Natural killer cell treated with Interleukin-12 subunit alpha and Interleukin-12 subunit beta and Interleukin-15 and Interleukin-18, amount 100 ng/mL, for 72 hours (primary cell): ENCODE measurements at places on chromosomes 1 and 21. TPM values are rescaled to one million over a fixed set of nuclear protein-coding genes. Genes with fewer than 3 reads are reported as not detected.

The VWA1 gene
- 7.7 TPM for total RNA-seq

- no peak for DNase-seq
Measured at GRCh38 chr1:169670836-169671235, 40.6 kb downstream of the SELL start.

The KPRP gene
- not detected for total RNA-seq

GRCh38 chr1:248904437-248905216 lies 1.4 kb upstream of the PGBD2 start:
- no peak for DNase-seq

The BRINP3 gene
- not detected for total RNA-seq

DNA sequence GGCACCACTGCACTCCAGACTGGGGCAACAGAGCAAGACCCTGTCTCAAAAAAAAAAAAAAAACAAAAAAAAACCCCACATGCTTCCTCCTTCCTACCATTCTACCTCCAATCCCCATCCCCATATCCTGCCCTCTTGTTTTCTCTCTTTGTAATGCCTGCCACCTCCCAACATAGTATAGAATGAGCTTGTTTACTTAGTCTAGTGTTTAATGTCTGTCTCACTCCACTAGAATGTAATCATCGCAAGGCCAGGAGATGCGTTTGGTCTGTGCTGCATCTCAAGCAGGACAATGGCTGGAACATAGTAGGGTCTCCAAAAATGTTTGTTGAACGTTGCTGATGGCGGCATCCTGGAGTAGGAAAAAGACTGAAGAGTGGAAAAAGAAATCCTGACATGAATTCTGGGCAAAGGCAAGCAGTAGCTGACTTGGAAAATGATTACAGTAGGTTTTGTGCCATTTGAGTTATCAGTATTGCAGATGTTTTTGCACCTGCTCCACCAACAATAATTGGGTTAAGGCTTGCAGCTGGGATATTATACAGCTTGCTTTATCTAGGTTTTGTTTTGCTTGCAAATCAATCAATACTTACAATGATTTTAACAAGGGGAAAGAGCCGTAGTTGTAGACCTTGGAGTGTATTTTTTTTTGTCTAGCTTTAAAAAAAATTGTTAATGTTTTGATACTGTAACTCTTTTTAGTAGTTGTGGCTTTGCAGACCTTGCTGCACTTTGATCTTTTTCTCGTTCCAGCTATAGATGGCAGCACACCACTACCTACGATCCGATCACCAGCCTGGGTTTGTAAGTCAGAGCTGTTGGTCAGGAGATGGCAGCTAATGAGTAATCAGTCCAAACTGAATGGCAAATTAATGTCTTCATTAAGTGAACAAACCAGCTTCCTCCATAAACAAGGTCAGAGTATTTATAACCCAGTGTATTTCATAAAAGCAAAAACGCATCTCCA lies 62.4 kb downstream of the BACH1 start:
- DNase-seq = no peak

GRCh38 chr1:29474274-29475244 lies 238.2 kb downstream of the PTPRU start:
- no peak for DNase-seq

DNA sequence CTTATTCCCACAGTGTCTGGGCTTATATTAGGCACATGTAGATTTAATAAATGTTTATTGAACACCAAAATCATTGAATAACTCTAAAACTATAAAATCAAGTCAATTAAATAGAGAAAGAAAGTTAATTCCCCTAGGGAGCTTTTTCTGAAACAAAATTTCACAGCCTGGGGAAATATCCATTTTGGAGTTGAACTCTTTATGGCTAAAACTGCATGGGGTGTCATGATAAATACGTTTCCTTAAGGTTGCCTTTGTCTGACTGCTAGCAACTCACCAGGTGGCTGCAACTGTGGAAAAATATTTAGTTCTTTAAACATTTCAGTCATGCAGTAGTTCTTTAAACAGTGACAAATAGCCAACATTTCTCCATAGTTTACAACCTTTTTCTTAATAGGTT lies 496.1 kb downstream of the LRRIQ3 start:
- DNase-seq = no peak

DNA sequence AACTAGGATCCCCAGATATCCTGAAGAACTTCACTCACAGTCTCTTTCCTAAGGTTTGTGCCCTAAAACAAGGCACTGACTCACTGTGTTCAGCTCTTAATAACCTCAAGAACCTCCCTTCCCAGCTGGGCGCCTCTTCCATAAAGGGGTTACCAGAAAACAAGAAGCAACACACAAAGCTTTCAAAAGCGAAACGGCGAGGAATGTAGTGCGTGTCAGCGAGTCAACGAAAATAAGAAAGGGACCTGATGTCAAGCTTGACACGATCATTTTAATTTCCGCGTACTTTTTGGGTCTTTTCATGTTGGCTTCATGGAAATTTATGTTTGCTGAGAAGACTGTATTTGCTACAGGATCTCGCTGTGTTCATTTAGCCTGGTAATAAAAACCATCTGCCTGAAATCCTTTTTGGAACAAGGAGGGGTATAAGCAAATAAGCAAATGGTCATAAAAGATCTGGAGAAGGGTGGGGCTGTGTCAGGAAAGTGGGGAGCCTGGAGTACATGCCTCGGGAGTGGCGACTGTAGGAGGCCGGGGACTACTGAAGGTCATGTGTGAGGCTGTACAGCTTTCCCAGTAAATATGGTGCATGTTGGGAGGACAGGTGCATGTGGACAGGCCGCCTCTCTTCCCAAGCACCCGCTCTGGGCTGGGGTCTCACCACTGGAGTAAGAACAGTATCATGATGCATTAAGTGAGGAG lies 11.4 kb upstream of the CLDN14 start:
- DNase-seq = no peak

The ZNF593OS gene
- total RNA-seq = not detected

- DNase-seq = no peak
Measured at GRCh38 chr1:30748098-30748698, 9.4 kb downstream of the LAPTM5 start.

GRCh38 chr1:23123528-23123927 lies 45.1 kb downstream of the LUZP1 start:
- DNase-seq = no peak

The SYNC gene
- not detected for total RNA-seq

DNA sequence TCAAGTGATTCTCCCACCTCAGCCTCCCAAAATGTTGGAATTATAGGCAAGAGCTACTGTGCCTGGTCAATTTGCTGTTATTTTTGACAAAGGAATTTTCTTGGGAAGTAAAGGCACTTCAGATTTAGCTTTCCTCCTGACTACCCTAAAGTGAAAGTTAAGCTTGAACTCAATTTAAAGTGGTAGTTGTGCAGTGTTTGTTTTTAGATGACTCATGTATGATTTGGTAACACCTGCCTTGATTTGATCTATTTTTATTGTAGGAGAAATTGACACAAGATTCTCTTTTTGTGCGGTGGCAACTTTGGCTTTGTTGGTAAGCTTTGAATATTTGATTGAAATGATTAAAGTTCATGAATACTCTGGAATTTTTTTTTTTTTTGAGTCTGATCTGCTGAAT lies 5.0 kb downstream of the RABGGTB start:
- no peak for DNase-seq

The KRTAP6-2 gene
- total RNA-seq = not detected

The SMIM11 gene
- total RNA-seq = 14.9 TPM

GRCh38 chr21:36030581-36031189 lies 29.6 kb downstream of the SETD4 start:
- DNase-seq = no peak

GRCh38 chr1:153790966-153791647 lies 15.9 kb downstream of the SLC27A3 start:
- DNase-seq = peak; percentile 81

- no peak for DNase-seq
Measured at GRCh38 chr1:62689524-62689923, 1.3 kb upstream of the DOCK7 start.

DNA sequence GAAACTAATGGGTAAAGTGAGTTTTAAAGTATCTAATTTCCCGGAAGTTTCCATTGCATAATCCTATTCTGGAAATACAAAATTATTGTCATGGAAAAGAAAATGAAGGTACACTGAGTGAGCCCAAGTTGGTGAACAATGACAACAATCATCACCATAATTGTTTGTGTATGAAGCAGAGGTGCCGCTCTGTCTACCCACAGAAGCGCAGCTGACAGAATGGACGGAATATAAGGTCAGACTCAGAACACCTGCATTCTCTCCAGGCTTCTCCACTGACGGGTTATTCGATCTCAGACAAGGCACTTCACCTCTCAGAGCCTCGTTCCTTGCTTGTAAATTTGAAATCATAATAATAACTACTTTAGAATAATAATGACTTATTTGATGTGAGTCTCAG lies 99.1 kb upstream of the NGF start:
- no peak for DNase-seq

The FMO2 gene
- total RNA-seq = not detected

DNA sequence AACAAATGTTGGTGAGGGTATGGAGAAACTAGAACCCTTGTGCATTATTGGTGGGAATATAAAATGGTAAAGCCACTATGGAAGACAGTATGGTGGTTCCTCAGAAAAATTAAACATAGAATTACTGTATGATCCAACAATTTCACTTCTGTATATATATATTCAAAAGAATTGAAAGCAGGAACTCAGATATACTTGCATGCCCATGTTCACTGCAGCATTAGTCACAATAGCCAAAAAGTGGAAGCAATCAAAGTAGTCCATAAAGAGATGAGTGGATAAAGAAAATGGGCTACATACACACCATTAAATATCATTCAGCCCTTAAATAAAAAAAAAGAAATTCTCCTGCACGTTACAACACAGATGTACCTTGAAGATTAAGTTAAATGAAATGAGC lies 34.1 kb downstream of the ABL2 start:
- no peak for DNase-seq

- no peak for DNase-seq
Measured at GRCh38 chr1:219958875-219959417, 30.6 kb upstream of the SLC30A10 start.

DNA sequence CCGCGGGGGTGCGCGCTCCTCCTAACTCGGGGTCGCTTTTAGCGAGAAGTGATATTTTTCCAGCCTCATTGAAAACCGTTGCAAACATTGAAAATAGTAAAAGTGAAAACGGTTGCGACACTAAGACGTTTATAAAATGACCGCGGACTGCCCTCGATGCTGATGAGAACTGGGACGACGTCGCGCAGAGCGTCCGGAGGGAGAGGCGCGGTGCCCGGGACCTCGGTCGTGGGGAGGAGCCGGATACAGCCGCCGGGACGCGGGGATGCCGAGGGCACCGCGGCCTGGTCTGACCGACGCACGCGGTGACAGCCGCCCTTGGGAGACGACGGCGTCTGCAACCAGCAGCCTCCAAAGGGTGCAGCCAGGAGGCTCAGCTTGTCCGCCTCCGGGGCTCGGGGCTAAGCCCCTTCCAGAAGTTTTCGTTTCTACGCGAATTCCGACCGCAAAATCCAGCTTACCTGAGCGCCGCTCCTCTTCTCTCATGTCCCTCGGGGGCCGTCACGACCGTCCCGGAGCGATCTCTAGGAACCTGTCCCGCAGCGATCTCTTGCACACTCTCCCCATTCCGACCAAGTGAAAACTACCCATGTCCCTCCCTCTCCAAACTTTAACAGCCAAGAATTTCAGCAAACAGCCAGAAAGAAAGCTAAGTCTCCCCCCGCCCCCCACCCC lies 144.4 kb upstream of the ETS2 start:
- DNase-seq = no peak

DNA sequence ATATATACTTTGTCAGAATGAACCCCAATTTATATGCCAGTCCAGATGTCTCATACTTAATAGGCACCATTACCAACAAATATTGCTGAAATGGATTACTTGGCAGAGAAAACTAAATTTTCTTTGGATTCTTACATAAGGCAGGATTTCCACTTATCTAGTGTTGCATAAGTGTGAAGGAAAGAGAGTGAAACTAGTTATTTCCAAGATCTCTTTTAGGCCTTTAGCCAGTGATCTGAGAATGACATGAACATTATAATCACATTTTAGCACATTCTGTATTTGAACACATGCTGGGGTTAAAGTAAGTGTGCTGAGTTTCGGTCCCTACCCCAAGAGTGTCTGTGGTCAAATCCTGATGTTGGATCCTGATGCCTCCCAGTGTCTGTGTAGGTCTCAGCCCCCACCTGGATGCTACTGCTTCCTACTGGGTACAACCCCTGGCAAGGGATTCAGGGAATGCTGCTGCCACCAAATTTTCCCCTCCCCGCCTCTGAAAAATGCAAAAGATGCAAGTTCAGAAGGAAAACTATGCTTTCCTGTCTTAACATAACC lies 11.2 kb downstream of the DDAH1 start:
- DNase-seq = no peak

DNA sequence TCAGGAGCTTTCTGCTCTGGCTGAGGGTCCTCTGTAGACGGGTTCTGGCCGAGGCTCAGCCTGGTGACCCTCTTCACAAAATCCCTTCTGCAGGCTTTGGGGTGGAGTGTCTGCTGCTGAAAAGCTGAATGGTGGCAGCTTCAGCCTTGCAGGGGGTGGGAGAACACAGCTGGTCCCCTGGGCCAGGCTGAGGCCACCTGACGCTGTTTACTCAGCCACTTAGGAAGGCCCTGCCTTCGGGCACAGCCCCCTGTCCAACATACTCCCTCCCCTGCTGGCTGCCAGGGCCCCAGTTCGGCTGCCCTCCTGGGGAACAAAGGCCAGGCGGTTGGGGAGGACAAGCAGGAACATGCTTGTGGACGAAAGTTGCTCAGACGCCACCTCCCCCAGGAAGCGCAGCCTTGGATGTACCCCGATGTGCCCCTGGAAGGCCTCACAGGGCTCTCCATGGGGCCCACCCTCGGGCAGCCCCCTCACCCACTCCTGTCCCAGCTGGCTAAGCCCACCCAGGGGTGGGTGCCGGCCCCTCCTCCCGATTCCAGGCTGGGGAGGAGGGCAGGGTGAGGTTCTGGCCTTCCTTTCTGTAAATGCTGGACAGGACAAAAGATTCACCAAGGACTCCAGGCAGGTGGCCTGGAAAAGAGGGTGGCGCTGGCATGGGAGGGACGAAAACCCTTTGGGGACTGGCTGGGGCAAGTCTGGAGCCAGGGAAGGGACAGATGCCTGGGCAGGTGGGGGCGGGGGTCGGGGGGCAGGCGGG lies at the start of gene ANKRD65:
Gene ANKRD65 (minus strand): TSS at position 130 of the 760 bp plus-strand sequence. CDS start 271 bp downstream, outside the sequence.
- DNase-seq = peak; percentile 55
